ENCODE measurements at places on chromosomes 4 and X. TPM values are rescaled to one million over a fixed set of nuclear protein-coding genes. Genes with fewer than 3 reads are reported as not detected.
A peak's percentile ranks its signal among the peaks of the same experiment; 100 is the strongest.

The TMEM35A gene
- not detected for total RNA-seq

DNA sequence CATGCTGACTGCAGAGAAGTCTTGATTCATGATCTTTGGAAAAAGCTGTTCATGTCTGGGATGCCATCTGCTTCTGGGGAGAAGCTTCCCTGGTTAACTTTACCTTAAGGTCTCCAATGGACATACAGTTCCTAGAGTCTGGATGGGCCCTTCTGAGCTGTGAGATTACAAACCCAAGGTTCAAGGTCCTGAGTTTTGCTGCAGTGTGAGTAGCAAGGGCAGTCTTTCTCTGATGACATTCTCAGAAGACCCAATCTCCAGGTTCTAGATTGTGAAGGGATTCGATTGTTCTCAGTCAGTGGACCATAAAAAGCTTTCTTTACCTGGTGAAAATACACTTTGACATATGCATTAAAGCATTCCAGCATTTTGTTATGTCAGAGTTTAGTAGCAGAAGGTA lies 179.2 kb downstream of the AASDH start:
- H3K36me3 ChIP-seq = no peaks in the 10 kb centered on the region
- no peak overlapping the region for H3K4me3 ChIP-seq
- no peaks in the 10 kb centered on the region for H3K4me1 ChIP-seq

GRCh38 chr4:122865425-122865824 lies 38.8 kb downstream of the FGF2 start:
- H3K4me1 ChIP-seq = peaks cover 4% of the 10 kb centered on the region
- H3K27me3 ChIP-seq = peaks cover 30% of the 10 kb centered on the region
- DNase-seq = no peak
- H3K36me3 ChIP-seq = no peaks in the 10 kb centered on the region
- no peak overlapping the region for H3K4me3 ChIP-seq

The C1QTNF7 gene
- total RNA-seq = not detected

- H3K27me3 ChIP-seq = no peaks in the 10 kb centered on the region
- no peaks in the 10 kb centered on the region for H3K36me3 ChIP-seq
- no peak overlapping the region for H3K27ac ChIP-seq
- H3K4me3 ChIP-seq = no peak overlapping the region
- peak; percentile 42 for DNase-seq
Observed at GRCh38 chr4:11053601-11054220, 369.1 kb upstream of the CLNK start.

Data from activated CD4-positive, alpha-beta T cell treated with anti-CD3 and anti-CD28 coated beads, Interleukin-2, amount 10 ng/mL, durations not matched to agents 24 days and 14 days (primary cell).